ENCODE measurements at places on chromosomes 4 and X. TPM values are rescaled to one million over a fixed set of nuclear protein-coding genes. Genes with fewer than 3 reads are reported as not detected.

- no peaks in the 10 kb centered on the region for H3K4me1 ChIP-seq
- H3K36me3 ChIP-seq = no peaks in the 10 kb centered on the region
- H3K4me3 ChIP-seq = no peak overlapping the region
- H3K27me3 ChIP-seq = no peaks in the 10 kb centered on the region
Observed at GRCh38 chrX:12210196-12210815, 72.0 kb downstream of the FRMPD4 start.

- no peaks in the 10 kb centered on the region for H3K4me1 ChIP-seq
- H3K27me3 ChIP-seq = no peaks in the 10 kb centered on the region
- H3K36me3 ChIP-seq = no peaks in the 10 kb centered on the region
- no peak overlapping the region for H3K27ac ChIP-seq
Observed at GRCh38 chrX:44828008-44828605, 15.7 kb upstream of the DUSP21 start.

- H3K36me3 ChIP-seq = no peaks in the 10 kb centered on the region
- H3K27me3 ChIP-seq = peaks cover 18% of the 10 kb centered on the region
- H3K27ac ChIP-seq = no peak overlapping the region
- H3K4me3 ChIP-seq = no peak overlapping the region
Observed at GRCh38 chrX:153638436-153639176, 8.4 kb upstream of the DUSP9 start.

GRCh38 chr4:156378033-156378665 lies 424.5 kb upstream of the CTSO start:
- no peaks in the 10 kb centered on the region for H3K4me1 ChIP-seq
- H3K36me3 ChIP-seq = no peaks in the 10 kb centered on the region
- DNase-seq = no peak
- H3K4me3 ChIP-seq = no peak overlapping the region

- no peak overlapping the region for H3K4me3 ChIP-seq
- no peaks in the 10 kb centered on the region for H3K36me3 ChIP-seq
- H3K4me1 ChIP-seq = no peaks in the 10 kb centered on the region
- no peak overlapping the region for H3K27ac ChIP-seq
- H3K27me3 ChIP-seq = no peaks in the 10 kb centered on the region
- DNase-seq = no peak
Observed at GRCh38 chr4:110059556-110060191, 138.7 kb downstream of the ELOVL6 start.

DNA sequence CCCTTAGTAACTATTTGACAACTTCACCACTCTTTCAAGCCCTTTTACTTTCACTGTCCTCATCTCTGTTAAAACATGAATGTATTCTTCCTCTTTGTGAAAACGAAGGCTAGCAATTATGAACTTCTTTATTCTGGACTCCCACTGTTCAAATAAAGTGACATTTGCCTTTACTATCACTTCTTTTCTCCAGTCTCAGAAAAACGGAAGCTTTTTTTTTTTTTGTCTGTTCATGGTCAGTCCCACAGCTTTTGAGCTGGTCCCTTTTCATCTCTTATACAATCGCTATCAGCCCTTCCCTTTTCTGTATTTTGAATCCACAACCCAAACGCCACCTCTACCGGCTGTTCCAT lies 327.7 kb downstream of the DKK2 start:
- no peak for DNase-seq
- no peak overlapping the region for H3K27ac ChIP-seq
- no peaks in the 10 kb centered on the region for H3K36me3 ChIP-seq
- no peaks in the 10 kb centered on the region for H3K27me3 ChIP-seq
- no peaks in the 10 kb centered on the region for H3K4me1 ChIP-seq

GRCh38 chrX:19040373-19040772 lies 56.5 kb upstream of the PHKA2 start:
- H3K4me3 ChIP-seq = no peak overlapping the region
- DNase-seq = no peak
- no peaks in the 10 kb centered on the region for H3K27me3 ChIP-seq
- H3K36me3 ChIP-seq = no peaks in the 10 kb centered on the region
- no peaks in the 10 kb centered on the region for H3K4me1 ChIP-seq
- no peak overlapping the region for H3K27ac ChIP-seq

- H3K4me1 ChIP-seq = no peaks in the 10 kb centered on the region
- H3K27ac ChIP-seq = no peak overlapping the region
- no peak overlapping the region for H3K4me3 ChIP-seq
Observed at GRCh38 chrX:120739300-120739699, 109.4 kb upstream of the C1GALT1C1 start.

DNA sequence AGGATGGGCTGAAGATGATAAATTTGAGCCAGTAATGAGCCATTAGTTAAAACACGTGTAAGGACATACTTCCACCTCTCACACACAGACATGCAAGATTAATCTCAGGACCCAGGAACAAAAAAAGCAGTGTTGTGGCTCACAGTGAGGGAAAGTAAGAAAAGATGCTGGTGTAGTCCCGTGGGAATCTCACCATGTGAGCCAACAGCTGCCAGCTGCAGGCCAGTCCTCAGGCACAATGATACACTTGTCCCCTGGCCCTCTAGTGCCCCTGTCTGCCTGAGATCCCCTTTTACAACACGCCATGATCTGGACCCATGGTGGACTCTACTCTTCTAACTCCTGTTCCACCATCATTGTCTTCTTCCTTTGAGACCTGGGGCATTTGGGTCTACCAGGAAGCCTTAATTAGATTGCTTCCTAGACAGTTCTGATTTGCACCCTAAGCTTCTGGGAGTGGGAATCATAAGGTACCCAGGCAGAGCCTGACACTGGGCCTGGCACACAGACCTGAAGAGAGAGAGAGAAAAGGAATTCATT lies 194.7 kb downstream of the STIM2 start:
- H3K27ac ChIP-seq = no peak overlapping the region
- no peak for DNase-seq
- no peaks in the 10 kb centered on the region for H3K36me3 ChIP-seq
- H3K4me3 ChIP-seq = no peak overlapping the region

GRCh38 chrX:134971926-134972325 lies 18.9 kb upstream of the SMIM10 start:
- no peak for DNase-seq
- H3K27me3 ChIP-seq = no peaks in the 10 kb centered on the region
- no peak overlapping the region for H3K4me3 ChIP-seq
- H3K27ac ChIP-seq = no peak overlapping the region
- no peaks in the 10 kb centered on the region for H3K36me3 ChIP-seq

DNA sequence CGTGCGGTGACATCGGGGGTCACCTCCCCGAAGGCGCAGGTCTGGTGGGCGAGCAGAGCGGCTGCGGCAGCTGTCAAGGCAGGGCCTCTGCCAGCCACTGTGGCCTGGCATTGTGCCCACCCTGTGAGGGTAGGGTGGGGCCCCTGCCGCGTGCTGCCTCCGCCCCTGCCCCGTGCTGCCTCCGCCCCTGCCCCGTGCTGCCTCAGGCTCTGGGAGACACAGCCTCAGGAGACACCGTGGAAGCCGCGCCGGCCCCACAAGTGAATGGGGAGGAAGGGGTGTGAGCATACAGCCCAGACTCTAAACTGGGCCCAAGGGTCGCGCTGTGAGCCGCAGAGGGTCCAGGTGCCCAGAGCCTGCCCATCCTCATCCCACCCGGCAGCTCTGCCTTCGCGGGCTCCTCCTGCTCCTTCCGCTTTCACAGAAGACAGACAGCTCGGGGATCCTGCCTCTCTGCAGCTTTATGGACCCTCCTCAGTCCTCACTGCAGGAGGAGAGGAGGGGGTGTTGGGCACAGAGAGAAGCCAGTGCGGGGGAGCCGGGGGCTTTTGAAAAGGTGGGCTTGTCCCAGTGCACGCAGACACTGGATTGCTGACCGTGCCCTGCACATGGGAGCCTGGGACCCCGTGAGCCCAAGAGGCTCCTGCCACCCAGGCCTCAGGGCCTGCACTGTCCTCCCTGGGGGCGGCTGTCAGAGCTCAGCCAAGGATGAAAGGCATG lies 27.4 kb downstream of the PCGF3 start:
- H3K27me3 ChIP-seq = no peaks in the 10 kb centered on the region
- DNase-seq = no peak
- H3K4me3 ChIP-seq = no peak overlapping the region
- peaks cover 31% of the 10 kb centered on the region for H3K36me3 ChIP-seq
- no peaks in the 10 kb centered on the region for H3K4me1 ChIP-seq

DNA sequence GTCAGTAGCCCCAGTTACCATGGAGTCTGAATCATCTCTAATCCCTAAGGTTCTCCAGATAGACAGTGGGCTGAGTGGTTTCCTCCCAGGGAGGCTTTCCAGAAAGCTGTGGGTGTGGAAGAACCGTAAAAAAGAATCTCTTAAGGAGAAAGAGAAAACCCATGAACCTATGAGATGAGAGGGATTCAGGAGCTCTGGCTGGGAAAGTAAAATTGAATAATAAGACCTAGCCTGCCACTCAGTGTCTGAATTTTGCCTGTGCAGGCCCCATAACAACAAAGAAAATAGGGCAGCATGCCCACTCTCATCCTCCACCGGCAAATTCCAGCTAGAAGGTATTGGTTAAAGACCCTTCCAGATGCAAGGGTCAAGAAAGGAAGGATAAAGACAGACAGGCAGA lies 16.9 kb downstream of the AWAT2 start:
- H3K4me1 ChIP-seq = no peaks in the 10 kb centered on the region
- no peaks in the 10 kb centered on the region for H3K27me3 ChIP-seq
- H3K27ac ChIP-seq = no peak overlapping the region
- H3K36me3 ChIP-seq = no peaks in the 10 kb centered on the region

DNA sequence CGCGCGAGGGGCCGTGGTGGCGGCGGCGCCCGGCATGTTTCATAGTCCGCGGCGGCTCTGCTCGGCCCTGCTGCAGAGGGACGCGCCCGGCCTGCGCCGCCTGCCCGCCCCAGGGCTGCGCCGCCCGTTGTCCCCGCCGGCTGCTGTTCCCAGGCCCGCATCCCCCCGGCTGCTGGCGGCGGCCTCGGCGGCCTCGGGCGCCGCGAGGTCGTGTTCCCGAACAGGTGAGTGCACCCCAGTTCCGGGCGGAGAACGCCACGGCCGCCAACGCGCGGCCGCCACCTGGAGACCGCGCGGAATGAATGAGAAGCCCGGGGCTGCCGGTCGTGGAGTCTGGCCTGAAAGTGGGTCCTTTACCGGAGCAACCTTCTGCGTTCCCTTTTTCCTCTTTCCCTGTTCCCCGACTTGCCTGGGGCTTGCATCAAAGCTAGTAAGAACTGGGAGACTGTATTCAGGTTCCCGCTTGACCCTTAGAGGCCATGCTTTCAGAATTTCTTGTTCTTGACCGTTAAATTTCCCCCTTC lies 429 bp downstream of the NOCT start:
- DNase-seq = no peak
- H3K4me1 ChIP-seq = peaks cover 19% of the 10 kb centered on the region
- H3K36me3 ChIP-seq = no peaks in the 10 kb centered on the region

DNA sequence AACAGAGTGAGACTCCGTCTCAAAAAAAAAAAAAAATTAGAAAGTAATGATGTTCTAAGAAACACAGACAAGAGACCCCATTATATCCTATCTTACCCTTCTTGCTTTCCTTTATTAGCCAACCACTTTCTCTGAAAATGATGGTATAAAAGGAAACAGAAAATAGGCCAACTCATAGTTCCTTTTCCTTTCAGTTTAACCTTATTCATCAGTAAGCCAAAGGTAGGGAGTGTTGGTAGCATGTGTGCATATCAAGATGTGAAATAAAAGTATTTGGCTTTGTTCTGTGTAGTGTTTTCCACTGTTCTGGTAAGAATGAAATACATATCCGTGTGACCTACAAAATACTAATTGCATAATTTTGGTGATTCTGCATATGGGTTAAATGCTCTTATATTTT lies 266.6 kb downstream of the ZNF674 start:
- H3K36me3 ChIP-seq = no peaks in the 10 kb centered on the region
- H3K27me3 ChIP-seq = no peaks in the 10 kb centered on the region
- no peak overlapping the region for H3K4me3 ChIP-seq
- no peak for DNase-seq

GRCh38 chr4:6268650-6269615 lies 717 bp upstream of the WFS1 start:
- peak overlapping the region; percentile 10 for H3K27ac ChIP-seq
- no peaks in the 10 kb centered on the region for H3K27me3 ChIP-seq
- no peak overlapping the region for H3K4me3 ChIP-seq
- no peaks in the 10 kb centered on the region for H3K36me3 ChIP-seq
- peak; percentile 47 for DNase-seq
- H3K4me1 ChIP-seq = peaks cover 10% of the 10 kb centered on the region

GRCh38 chr4:165199286-165199685 lies 8.1 kb upstream of the KLHL2 start:
- H3K36me3 ChIP-seq = no peaks in the 10 kb centered on the region
- H3K27ac ChIP-seq = no peak overlapping the region
- H3K27me3 ChIP-seq = no peaks in the 10 kb centered on the region
- DNase-seq = no peak

DNA sequence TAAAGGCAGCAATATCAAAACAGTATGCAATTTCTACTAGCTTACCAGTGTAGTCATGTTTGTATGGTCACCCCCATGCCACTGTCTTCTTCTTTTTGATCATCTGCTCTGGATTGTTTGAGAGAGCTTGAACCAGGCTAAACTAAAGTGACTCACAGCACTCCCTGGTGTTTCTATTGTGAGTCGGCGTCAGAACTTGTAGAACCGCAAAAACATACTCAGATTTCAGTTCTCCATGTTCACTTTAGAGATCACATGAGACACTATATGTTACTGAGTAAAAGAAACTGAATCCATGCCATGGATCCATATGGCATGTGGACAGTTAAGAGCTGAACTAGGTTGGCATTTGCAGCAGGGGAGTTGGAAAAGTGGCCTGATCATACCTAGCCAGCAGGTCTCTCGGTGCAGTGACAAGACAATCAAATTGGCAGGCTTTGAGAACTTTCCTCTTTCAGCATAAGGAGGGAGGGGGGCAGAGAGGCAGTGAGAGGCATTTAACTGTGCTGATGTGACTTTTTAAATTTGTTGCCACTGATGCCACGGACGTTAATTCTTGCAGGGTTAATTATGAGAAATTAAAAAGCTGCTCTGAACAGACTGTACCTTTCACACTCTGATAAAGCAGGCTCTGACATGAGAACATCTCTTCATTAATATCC lies 88.4 kb downstream of the AFF2 start:
- DNase-seq = no peak
- H3K4me1 ChIP-seq = no peaks in the 10 kb centered on the region
- no peak overlapping the region for H3K27ac ChIP-seq
- no peak overlapping the region for H3K4me3 ChIP-seq
- H3K27me3 ChIP-seq = no peaks in the 10 kb centered on the region

DNA sequence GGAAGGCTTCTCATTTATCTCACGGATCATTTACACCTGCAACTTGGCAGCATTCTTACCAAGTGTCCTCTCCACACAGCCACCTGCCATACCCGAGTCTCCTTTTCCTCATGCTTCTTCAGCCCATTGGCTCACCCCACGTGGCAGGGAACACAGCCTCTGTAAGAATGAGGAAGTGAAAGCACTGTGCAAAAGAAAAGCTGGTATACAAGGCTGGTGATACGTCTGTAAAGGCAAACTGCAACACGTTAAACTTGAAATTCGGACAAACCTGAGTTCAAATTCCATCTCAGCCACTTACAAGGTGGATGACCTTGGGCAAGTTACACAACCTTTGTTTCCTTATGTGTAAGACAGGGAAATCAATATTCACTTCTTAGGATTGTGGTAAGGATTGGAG lies 164.0 kb upstream of the RASGEF1B start:
- no peak for DNase-seq
- no peaks in the 10 kb centered on the region for H3K4me1 ChIP-seq
- H3K4me3 ChIP-seq = no peak overlapping the region
- H3K27ac ChIP-seq = peak overlapping the region; percentile 9

CSAG1 gene
- total RNA-seq = not detected

TIMM17B gene
- total RNA-seq = 15.7 TPM

STK32B gene
- 1.4 TPM for total RNA-seq

MAGEA9 gene
- total RNA-seq = not detected

TLR6 gene
- 3.9 TPM for total RNA-seq

HERC5 gene
- total RNA-seq = 3.0 TPM

RNF128 gene
- 9.9 TPM for total RNA-seq

TBC1D25 gene
- 9.9 TPM for total RNA-seq

MXRA5 gene
- total RNA-seq = 11.2 TPM
